ENCODE measurements at places on chromosomes 3 and 15.

DNA sequence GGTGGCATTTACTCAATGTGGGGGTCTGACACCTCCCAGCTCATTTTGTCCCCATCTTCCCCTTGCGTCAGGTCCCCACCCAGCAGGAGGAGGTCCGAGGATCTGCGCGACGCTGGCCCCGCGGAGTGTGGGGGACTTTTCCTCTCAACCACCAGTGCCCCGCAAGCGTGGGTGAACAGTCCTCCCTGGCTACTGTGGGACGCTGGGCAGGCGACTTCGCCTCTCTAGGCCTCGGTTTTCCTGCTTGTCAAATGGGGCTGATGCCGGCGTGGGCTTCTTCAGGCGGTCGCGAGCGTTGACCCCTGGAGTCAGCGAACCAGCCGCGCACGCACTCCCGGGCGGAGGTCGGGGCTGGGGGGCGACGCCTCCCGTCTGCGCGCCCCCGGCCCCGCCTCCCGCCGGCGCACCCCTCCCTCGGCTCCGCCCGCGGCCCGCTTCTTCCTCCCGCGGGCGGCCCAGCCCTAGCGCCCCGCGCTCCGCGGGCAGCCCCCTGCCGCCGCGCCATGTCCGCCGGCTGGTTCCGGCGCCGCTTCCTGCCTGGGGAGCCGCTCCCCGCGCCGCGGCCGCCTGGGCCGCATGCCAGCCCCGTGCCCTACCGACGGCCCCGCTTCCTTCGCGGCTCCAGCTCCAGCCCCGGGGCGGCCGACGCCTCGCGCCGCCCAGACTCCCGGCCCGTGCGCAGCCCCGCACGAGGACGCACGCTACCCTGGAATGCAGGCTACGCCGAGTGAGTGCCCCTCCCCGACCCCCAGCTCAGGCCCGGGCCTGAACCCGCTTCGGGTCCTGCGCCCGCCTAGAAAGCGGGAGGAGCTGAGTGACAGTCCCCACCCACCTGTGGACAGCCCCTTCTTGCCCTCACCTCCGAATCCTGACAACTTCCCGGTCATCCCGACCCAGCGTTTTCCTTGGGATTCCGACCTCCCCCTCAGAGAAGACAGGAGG is at the start of gene PPM1M:
Gene PPM1M (plus strand): TSS at position 438 of the 942 bp plus-strand sequence. CDS start 66 bp downstream, at position 504.
- peak; percentile 85 for DNase-seq

GRCh38 chr3:56192001-56192400 is 276.3 kb downstream of the ERC2 start:
- no peak for DNase-seq

DNA sequence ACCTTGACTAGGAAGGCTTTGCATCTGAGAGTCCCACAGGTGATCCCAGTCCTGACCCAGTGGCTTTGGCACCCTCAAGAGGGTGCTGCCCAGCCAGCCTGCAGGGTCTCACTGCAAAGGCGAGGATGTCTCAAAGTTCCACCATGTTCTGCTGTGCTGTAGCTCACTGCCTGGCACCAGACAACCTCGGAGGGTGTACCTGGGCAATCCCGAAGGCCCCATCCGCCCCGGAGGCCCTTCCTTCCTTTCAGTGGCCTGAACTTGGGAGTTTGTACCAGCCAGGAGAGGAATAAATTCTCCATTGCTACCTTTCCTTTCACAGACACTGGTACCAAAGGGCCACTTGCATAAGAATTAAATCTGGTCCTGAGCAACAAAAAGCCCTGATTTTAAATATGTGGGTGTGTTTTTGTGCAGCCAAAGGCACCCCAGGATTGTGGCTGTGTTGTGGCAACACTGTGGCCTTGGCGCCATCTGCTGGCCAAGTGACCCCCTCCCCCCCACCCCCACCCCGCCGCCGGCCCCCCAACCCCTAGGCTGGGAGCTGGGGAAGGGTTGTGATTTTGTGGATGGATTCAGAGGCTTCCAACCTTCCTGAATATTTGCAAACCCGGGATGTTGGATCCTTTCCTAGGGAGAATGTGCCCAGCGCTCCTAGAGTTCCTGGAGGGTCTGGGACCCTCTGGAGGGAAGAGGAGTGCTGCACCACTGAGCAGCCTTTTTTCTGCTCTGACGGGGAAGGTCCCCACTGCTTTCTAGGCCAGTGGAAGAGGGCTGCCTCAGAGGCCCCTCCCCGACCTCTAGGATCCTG is 9.7 kb upstream of the PTPN23 start:
- DNase-seq, result peak; percentile 62

GRCh38 chr3:52704611-52705437 is 767 bp downstream of the GLT8D1 start:
- DNase-seq, result no peak

DNA sequence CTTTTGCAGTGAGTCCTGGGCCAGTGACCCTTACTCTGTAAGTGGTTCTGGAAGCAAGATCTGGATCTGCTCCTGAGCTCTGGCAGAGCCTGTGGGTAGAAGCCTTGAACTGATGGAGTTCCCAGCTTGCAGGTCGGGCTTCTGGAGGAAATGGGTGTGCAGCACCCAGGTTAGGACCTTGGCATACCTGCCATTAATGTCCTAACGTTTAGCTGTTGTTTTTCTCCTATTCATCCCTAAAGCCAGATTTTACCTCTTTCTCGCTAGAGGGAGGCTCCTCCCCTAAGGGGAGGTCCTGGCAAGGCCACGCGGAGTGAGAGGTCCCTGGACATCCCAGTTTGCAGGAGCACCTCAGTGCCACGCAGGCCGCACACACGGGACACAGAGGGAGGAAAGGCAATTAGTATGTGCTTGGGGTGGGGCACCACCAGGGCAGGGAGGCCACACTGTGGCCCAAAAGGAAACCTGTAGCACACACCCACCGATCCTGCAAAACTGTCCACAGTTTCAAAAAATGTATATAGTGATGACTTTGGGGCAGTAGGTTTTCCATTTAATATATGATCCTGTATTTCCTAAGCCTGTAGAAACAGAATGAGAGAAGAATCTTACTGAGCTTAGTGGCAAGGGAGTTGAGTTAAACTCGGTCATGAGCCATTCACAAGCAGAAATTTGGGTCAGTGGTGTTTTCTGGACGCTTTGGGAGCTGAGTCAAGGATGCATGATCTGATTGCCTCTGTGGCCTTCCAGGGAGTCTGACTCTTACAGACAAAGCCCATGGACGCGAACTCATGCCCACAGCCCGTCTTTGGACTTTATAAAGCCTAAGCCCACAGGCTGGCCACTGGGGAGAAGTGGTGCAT is 148.7 kb downstream of the LRRK1 start:
- no peak for DNase-seq

DNA sequence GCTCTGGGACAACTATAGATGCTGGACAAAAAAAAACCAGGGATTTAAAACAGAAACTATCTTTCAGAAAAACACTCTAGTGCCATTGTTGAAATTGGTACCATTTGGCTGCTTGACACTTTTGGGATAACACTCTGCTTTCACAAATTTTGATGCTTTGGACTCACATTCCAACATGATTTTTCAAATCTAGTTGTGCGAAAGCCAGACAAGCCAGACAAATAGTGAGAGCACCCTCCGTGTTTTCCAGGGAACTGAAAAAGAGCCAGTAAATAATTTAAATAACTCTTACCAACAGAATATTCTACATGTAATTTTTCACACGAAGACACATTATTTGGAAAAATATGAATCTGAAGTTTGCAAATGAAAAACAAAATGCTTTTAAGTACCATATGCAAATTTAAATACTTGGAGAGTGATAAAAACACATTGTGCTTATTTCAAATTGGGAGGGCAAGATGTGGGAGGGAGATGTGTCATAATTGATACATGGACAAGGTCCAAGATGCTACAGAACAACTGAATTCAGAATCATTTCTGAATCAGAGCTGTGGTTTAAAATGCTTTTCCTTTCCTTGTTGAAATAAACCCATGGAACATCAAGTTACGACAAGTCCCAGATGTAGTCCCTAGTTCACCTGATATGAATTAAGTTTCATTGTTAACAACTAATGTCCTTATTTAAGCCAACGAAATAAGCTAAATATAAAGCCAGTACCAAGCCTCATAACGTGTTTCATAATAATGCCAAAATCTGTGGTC is 144.2 kb upstream of the SOX2 start:
- DNase-seq, result no peak

DNA sequence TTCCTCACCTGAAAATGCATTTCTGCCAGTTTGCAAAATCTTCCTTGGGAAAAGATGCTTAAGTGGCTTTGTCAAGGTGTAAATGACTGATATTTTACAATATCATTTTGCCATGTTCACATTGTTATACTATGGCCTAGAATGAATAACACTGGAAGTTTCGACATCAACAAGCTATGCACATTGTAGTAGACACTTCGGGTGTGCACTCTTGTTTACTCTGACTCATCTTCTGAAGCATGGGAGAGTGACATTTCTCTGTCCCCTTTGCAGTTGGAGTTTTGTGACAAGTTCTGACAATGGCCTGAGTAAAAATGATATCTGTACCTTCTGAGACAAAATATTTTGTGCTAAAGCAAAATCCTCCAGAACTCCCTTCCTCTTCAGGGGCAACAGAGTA is 567.0 kb upstream of the RGMA start:
- no peak for DNase-seq
